ENCODE measurements at places on chromosomes 4 and X. TPM values are rescaled to one million over a fixed set of nuclear protein-coding genes. Genes with fewer than 3 reads are reported as not detected.

Gene PABPC5
- total RNA-seq, result not detected

Gene PJA1
- 32.1 TPM for total RNA-seq

Gene SYTL5
- 8.1 TPM for total RNA-seq

Gene NOX1
- total RNA-seq, result not detected

Gene TLR6
- 8.1 TPM for total RNA-seq

Gene CYSLTR1
- not detected for total RNA-seq

Gene SH3TC1
- total RNA-seq, result 10.0 TPM

Gene QRFPR
- not detected for total RNA-seq

Gene GJB1
- not detected for total RNA-seq

GRCh38 chr4:123671636-123672404 lies 275.2 kb downstream of the SPRY1 start:
- no peak for DNase-seq

- DNase-seq, result peak; percentile 83
Measured at GRCh38 chrX:24479924-24480323, 14.8 kb downstream of the PDK3 start.

GRCh38 chr4:168541266-168541953 lies 44.6 kb downstream of the PALLD start:
- DNase-seq, result peak; percentile 70

GRCh38 chrX:103913356-103914020 lies 48.9 kb upstream of the TMSB15B start:
- DNase-seq, result peak; percentile 16

Data from A172 (cell line).